Endodermal cell (in vitro differentiated cells): ENCODE measurements at places on chromosomes 7 and 10. TPM values are rescaled to one million over a fixed set of nuclear protein-coding genes. Genes with fewer than 3 reads are reported as not detected.

- DNase-seq = no peak
- no peaks in the 10 kb centered on the region for H3K4me1 ChIP-seq
- H3K36me3 ChIP-seq = no peaks in the 10 kb centered on the region
- no peak overlapping the region for H3K27ac ChIP-seq
These were observed 85.2 kb downstream of the RTKN2 start for GRCh38 chr10:62183442-62183841.

DNA sequence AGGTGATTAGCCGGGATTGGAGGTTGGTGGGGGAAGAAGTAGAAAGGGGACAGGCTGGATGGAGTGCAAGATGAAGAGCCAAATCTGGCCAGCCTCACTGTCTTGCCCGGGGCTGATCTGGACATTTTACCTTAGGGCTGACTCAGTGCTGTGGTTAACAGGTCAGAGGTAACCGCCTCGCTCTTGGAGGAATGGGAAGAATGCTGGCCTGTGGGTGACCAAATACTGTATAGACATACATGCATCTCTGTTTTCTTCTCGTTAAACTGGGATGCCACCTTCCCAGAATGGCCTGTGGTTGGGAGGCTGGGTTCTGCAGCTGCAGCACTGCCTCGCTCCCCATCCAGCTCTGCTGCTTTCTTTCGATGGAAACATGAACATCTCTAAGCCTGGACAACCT, 120.0 kb downstream of the SEC23IP start:
- H3K27me3 ChIP-seq = no peaks in the 10 kb centered on the region
- H3K27ac ChIP-seq = no peak overlapping the region
- no peaks in the 10 kb centered on the region for H3K4me1 ChIP-seq
- no peak overlapping the region for H3K4me3 ChIP-seq
- no peaks in the 10 kb centered on the region for H3K36me3 ChIP-seq
- DNase-seq = no peak

Gene SORBS1
- total RNA-seq = 15.5 to 16.7 TPM (median 15.6 TPM) in 3 replicates

Gene TMEM213
- not detected in 3 replicates for total RNA-seq

DNA sequence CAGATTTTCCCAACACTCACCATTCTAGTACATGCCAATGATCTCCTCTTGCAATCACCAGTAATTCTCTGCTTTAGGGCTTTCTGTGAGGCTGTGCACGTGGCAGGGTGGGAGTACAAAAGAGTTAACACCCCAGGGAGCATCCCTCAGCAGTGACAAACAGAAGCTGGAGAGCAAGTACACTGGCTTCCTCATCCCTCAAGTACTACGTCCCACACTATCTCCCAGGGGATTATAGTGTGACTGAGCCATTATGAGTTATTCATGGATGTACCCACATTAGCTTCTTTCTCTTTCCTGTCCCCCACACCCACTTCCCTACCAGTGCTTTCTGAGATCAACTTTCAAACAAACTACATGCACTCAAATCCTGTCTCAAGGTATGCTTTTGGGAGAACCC, 1216.5 kb upstream of the AUTS2 start:
- H3K27ac ChIP-seq = no peak overlapping the region
- H3K27me3 ChIP-seq = no peaks in the 10 kb centered on the region
- no peaks in the 10 kb centered on the region for H3K4me1 ChIP-seq

GRCh38 chr10:45526309-45526905, 146.2 kb downstream of the ZFAND4 start:
- no peaks in the 10 kb centered on the region for H3K27me3 ChIP-seq
- H3K4me1 ChIP-seq = no peaks in the 10 kb centered on the region
- H3K27ac ChIP-seq = peak overlapping the region; percentile 18
- no peak overlapping the region for H3K4me3 ChIP-seq

Gene SDK1
- 19.5 and 23.1 TPM in 2 replicates for total RNA-seq

Gene CYP26A1
- 800 to 1,084 TPM (median 883 TPM) in 3 replicates for total RNA-seq

Gene PPP1R9A
- total RNA-seq = 30.1 and 39.4 TPM in 2 replicates

- peak; percentile 91 for DNase-seq
- H3K4me3 ChIP-seq = peak overlapping the region; percentile 67
- no peaks in the 10 kb centered on the region for H3K27me3 ChIP-seq
- peak overlapping the region; percentile 95 for H3K27ac ChIP-seq
- peaks cover 21% of the 10 kb centered on the region for H3K4me1 ChIP-seq
These were observed 255.5 kb upstream of the C7orf33 start for GRCh38 chr7:148334959-148335577.

DNA sequence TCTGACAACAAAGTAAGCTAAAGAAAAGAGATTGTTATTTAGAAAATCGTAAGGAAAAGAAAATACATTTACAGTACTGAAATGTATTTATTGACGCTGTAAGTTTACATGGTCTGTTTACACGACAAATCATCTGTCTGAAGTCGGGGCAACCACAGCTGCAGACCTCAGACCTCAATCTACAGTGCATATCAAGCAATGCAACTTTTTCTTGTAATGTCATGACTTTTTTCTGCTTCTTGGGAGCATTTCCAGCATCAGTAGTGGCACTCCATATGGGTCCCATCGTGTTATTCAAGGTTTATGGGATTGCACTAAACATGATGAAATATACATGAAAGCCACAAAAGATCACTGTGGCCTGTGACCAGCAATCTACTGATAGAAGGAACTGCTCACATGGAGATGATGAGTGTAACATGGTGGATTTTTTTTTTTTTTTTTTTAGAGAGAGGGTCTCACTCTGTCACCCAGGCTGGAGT, 77.1 kb downstream of the MTPN start:
- no peak overlapping the region for H3K27ac ChIP-seq
- H3K4me3 ChIP-seq = no peak overlapping the region
- H3K4me1 ChIP-seq = peaks cover 3% of the 10 kb centered on the region
- no peaks in the 10 kb centered on the region for H3K36me3 ChIP-seq

- H3K27me3 ChIP-seq = no peaks in the 10 kb centered on the region
- DNase-seq = no peak
- peaks cover 52% of the 10 kb centered on the region for H3K36me3 ChIP-seq
- H3K27ac ChIP-seq = no peak overlapping the region
- peaks cover 22% of the 10 kb centered on the region for H3K4me1 ChIP-seq
These were observed 107.0 kb downstream of the NRP1 start for GRCh38 chr10:33227489-33227888.

GRCh38 chr10:14302035-14302434, 28.7 kb downstream of the FRMD4A start:
- H3K36me3 ChIP-seq = no peaks in the 10 kb centered on the region
- no peak overlapping the region for H3K4me3 ChIP-seq
- no peak overlapping the region for H3K27ac ChIP-seq
- no peaks in the 10 kb centered on the region for H3K27me3 ChIP-seq

GRCh38 chr10:29081951-29082685, 206.8 kb upstream of the LYZL1 start:
- H3K4me3 ChIP-seq = no peak overlapping the region
- no peaks in the 10 kb centered on the region for H3K36me3 ChIP-seq
- peak overlapping the region; percentile 58 for H3K27ac ChIP-seq
- DNase-seq = no peak
- no peaks in the 10 kb centered on the region for H3K27me3 ChIP-seq

- DNase-seq = peak; percentile 60
- H3K36me3 ChIP-seq = no peaks in the 10 kb centered on the region
- no peaks in the 10 kb centered on the region for H3K27me3 ChIP-seq
- no peak overlapping the region for H3K27ac ChIP-seq
- H3K4me1 ChIP-seq = no peaks in the 10 kb centered on the region
- no peak overlapping the region for H3K4me3 ChIP-seq
These were observed 124.8 kb downstream of the ACTR3B start for GRCh38 chr7:152884321-152884720.

DNA sequence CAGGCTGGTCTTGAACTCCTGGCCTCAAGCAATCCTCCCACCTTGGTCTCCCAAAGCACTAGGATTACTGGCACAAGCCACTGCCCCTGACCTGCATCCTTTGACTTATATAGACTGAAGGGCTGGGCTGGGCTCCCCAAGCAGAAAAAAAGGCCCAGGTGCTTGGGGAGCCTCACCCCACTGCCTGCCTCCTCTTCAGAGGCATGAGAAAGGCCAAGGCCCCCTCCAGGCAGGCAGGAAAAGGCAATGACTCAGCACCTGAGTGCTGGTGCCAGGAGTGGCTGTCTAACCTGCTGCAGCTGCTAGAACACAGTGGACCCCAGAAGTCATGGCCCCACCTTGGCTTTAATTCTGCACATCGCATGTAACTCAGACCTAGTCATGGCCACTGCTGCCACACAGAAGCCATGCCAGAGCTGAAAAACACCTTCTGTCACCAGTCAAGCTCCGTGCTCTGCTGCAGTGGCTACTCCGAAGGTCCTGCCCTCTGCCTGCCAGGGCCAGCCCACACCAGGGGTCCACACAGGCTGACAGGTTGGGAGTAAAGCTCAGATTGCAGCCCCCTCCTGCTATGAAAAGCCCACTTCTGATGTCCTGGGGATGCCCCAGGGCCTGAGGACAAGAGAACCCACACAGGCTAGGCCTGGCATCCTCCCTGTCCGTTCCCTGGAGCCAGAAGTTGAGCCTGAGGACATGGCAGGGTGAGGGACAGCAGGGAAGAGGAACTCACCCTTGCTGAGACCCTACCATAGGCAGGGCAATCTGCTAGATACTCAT, 48.5 kb downstream of the GRID1 start:
- no peaks in the 10 kb centered on the region for H3K4me1 ChIP-seq
- no peak overlapping the region for H3K27ac ChIP-seq
- no peaks in the 10 kb centered on the region for H3K36me3 ChIP-seq
- H3K4me3 ChIP-seq = no peak overlapping the region

Gene SNCG
- total RNA-seq = 2.7 and 3.5 TPM in 2 replicates

Gene EIF5AL1
- 0.22 and 0.23 TPM in 2 replicates for total RNA-seq

Gene FBXL13
- 2.1 to 3.5 TPM (median 2.6 TPM) in 3 replicates for total RNA-seq

DNA sequence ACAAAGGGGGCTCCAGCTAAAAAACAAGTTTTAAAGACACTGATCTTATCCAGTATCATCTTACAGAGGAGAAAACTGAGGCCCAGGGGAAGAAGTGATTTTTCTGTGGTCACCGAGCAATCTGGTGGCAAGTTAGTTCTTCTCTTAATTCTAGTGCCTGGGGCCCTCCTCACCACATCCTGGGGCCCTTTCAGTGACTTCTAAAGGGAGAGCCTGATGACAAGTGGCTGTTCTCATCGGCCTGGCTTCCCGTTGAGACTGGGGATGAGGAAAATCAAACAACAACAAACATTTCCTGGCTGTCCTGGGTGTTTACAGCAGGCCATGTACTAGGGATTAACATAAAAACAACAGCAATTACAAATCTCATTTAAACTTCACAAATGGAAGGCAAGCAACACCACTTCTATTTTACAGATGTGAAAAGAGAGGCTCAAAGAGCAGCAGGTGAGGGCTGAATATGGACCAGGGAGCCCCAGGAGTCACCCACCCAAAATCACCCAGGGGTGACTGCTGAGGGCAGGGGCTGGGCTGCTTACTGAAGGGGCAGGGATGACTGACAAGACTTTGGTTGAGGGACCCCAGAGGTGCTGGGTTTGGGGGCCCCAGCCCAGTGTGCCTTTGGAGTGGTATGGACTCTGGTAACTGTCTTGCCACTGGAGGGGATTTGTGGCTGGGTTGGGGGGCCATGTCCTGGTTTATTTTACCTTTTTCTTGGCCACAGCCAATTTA, 24.7 kb upstream of the MTPAP start:
- H3K27ac ChIP-seq = no peak overlapping the region
- no peaks in the 10 kb centered on the region for H3K27me3 ChIP-seq

Gene SPRN
- total RNA-seq = 0.11 TPM in 1 of 3 replicates, not detected in the others

DNA sequence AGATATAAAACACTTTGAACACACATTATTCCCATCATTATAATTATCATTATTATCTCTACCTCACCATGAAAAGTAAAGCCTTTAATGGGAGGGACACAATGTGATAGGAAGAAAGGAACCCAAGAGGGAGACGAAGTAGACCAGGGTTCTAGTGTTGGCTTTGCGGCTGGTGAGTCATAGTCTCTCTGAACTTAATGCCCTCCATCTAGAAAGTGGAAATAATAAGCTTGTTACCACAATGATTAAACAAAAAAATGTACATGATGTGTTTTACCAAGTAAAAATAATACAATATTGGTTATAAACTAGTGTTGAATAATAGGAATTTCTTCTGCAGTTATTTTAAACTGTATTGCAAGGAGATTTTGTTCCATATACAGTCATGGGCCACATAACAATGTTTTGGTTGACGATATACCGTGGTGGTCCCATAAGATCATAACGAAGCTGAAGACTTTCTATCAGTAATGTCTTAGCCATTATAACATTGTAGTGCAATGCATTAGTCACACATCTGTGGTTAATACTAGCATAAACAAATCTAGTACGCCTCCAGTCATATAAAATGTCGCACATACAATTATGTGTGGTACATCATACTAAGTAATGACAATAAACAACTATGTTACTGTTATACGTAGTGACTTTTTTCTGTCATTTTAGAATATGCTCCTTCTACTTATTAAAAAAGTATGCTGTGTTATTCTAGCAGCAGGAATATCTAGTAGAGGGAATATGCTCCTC, 450.6 kb upstream of the SORCS1 start:
- H3K4me3 ChIP-seq = no peak overlapping the region
- H3K36me3 ChIP-seq = no peaks in the 10 kb centered on the region
- H3K27ac ChIP-seq = no peak overlapping the region
- H3K27me3 ChIP-seq = no peaks in the 10 kb centered on the region

Gene TIMM23B
- 18.0 and 18.2 TPM in 2 replicates for total RNA-seq

- no peak overlapping the region for H3K27ac ChIP-seq
- H3K4me3 ChIP-seq = peak overlapping the region; percentile 86
- H3K27me3 ChIP-seq = no peaks in the 10 kb centered on the region
- peak; percentile 89 for DNase-seq
These were observed 2.1 kb downstream of the NFE2L3 start for GRCh38 chr7:26153823-26154783.

Gene GPR15LG
- total RNA-seq = not detected in 3 replicates

GRCh38 chr10:111481261-111481826, 404.5 kb downstream of the ADRA2A start:
- H3K36me3 ChIP-seq = no peaks in the 10 kb centered on the region
- no peak for DNase-seq
- H3K4me1 ChIP-seq = no peaks in the 10 kb centered on the region
- no peaks in the 10 kb centered on the region for H3K27me3 ChIP-seq
- no peak overlapping the region for H3K4me3 ChIP-seq
- no peak overlapping the region for H3K27ac ChIP-seq

Gene CALCR
- 15.3 and 16.8 TPM in 2 replicates for total RNA-seq

DNA sequence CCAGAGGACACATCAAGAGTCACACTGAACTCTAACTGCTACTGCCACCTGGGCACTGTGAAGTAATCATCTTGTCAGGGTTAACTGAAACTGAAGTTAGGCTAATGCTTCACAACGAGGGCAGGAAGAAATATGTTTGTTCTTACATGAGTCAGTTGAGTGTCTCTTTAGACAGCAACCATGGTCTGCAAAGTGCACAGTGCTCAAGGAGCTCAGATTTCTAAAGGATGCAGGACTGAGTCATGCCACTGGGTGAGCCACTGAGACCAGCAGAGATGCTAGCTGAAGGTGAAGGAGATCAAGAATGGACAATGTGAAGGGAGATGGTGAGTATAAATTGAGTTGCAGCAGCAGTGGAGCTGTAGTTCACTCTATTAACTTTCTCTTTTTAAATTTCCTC, 76.0 kb upstream of the CTTNBP2 start:
- H3K36me3 ChIP-seq = no peaks in the 10 kb centered on the region
- no peaks in the 10 kb centered on the region for H3K27me3 ChIP-seq
- DNase-seq = no peak
- H3K4me3 ChIP-seq = no peak overlapping the region
- no peak overlapping the region for H3K27ac ChIP-seq
